ENCODE measurements at places on chromosomes 6 and 20.

DNA sequence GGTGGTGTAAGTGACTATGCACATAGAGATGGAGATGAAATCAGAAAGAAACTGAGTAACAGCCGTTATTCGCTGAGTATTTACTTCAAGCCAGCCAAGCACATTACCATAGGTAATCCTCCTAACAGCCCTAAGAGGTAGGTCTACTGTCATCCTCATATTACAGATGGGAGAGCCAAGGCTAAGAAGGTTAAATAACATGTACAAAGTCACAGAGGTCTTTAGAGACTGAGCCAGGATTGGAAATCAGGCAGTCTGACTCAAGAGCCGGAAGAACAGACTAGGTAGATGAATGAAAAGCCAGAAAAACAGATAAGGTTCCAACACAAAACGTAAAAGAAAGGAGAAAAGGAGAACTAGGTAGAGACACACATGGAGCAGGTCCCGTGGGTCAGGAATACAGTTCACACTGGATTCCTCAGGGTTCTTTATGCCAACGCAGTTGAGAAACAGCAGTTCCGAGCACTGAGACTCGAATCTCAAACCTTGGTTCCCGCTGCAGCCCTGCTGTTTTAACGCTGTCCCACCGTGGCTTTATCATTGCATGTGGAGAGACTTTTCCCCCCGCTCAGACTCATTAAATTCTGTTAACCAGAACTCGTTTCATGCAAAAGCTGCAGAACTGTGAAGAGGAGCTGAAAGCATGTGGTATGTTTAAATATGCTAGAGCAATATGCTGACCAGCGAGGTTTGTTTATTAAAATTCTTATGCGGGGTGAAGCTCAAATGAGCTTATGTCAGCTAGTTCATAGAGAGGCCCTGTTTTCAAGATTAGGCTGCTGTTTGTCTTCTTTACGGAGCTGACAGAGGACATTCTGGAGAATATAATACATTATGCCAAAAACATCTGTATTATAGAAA lies 537.9 kb downstream of the CD83 start:
- H3K4me3 ChIP-seq, result no peak overlapping the region
- H3K36me3 ChIP-seq, result no peaks in the 10 kb centered on the region
- DNase-seq, result peak; percentile 24
- H3K4me1 ChIP-seq, result no peaks in the 10 kb centered on the region

GRCh38 chr6:20340068-20340848 lies 61.4 kb upstream of the E2F3 start:
- no peaks in the 10 kb centered on the region for H3K36me3 ChIP-seq
- H3K27me3 ChIP-seq, result no peaks in the 10 kb centered on the region
- H3K27ac ChIP-seq, result no peak overlapping the region

DNA sequence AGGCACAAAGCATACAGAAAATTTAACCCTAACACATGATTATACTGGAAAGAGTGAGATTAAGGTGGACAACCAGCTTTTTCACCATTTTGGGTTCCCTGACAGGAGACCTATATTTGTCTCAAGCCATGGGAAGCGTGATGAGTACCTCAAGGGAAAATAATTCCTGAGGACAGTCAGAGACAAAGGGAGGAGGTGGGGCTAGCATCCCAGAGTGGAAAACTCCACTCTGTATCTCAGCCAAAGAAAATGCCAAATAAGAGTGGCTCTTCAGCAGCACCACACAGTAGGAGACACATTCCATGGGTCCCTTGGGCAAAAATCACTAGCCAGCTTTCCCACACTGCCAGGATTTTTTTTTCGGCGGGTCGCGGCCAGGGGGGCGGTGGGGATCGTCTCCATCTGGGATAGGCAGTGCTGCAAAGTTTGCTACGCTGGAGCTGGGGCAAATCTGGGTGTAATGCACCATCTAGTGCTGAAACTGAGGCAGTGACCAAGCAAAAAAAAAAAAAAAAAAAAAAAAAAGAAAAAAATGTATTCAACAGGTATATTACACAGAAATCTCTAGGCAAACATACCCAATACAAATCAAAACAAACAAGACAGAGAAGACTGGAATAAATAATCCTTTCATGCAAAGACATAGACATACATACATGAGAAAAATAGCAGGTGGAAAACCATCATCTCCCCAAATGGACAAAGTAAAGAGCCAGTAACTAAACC lies 77.3 kb upstream of the SLC35F1 start:
- H3K4me1 ChIP-seq, result no peaks in the 10 kb centered on the region
- no peak overlapping the region for H3K27ac ChIP-seq
- DNase-seq, result peak; percentile 29
- H3K36me3 ChIP-seq, result no peaks in the 10 kb centered on the region
- no peaks in the 10 kb centered on the region for H3K27me3 ChIP-seq

DNA sequence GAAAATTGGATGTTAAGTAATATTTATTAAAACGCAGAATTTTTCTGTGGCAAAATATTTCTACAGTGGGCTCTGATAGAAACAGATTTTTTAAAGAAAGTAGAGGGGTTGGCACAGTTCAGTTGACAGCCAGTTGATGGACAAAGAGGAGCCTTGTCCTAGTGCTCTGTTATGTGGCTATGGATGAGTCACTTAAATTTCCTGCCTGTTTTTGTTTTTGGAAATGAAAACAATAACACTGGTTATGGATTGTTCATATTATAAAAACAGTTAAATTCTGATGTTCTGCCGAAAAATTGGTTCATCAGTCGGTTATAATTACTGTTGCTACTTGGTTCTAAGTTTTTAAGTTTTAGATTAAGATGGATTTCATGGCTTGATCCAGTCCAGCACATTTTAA lies 42.8 kb downstream of the MYO6 start:
- no peaks in the 10 kb centered on the region for H3K27me3 ChIP-seq
- no peaks in the 10 kb centered on the region for H3K4me1 ChIP-seq
- H3K36me3 ChIP-seq, result no peaks in the 10 kb centered on the region
- no peak overlapping the region for H3K27ac ChIP-seq

All from spinal cord (tissue), 10 donors.